Brain pericyte (primary cell): ENCODE measurements at places on chromosomes 3 and 15.

DNA sequence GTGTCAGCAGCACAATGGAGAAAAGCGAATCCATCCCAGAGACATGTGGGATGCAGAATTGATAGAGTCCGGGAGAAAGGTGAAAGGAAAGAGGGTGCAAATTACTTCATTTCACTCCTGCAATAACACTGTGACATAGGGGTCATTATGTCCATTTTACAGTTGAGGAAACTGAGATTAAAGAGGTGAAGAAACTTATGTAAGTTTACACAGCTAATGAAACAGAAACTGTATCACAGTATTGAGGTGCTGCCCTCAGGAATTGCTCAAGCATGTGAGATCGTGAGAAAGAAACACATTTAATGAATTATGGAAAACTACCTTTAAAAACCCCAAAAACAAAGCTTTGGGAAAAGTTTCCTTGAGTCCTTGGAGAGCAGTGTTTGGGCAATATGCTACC is 103.6 kb upstream of the PFN2 start:
- DNase-seq, result no peak

DNA sequence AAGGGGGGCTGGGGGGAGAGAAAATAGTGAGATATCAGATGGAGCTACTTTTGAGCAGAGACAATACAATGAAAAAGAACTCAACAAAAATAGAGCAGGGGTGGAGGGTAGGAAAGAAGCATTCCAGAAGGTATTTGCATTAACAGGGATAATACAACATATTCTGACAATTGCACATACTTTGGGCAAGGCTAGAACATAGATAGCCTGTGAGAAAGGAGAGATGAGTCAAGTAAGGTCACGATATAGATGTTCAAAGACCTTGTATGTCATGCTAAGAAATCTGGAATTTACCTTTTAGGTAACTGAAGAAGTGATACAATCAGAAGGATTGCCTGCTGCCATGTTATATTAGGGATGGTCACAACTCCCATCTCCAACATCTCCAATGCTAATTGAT is 155.2 kb downstream of the GSK3B start:
- DNase-seq, result no peak

DNA sequence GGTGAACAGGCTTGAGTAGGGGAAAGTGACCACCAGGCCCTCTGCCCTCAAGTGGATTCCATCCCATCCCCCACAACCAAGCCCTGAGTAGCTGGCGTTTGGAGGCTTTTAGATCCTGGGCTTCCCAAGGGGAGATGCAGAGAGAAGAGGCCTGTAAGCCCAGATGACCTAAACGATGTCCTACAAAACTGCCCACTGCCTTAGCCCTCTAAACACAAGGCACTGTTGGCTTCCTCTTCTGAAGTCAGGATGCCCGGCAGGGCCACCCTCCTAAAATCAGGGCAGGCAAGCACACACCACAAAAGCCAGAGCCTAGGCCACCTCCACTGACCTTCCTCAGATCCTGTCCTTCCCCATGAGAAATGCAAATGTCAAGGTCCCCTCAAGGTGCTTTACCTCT is 68.6 kb downstream of the ADCY5 start:
- no peak for DNase-seq

- DNase-seq, result no peak
Measured at GRCh38 chr3:139585820-139586219, 46.3 kb upstream of the RBP1 start.

- no peak for DNase-seq
Measured at GRCh38 chr15:37518436-37518835, 416.0 kb upstream of the TMCO5A start.

- DNase-seq, result no peak
Measured at GRCh38 chr3:164452707-164453106, 625.6 kb downstream of the SI start.

DNA sequence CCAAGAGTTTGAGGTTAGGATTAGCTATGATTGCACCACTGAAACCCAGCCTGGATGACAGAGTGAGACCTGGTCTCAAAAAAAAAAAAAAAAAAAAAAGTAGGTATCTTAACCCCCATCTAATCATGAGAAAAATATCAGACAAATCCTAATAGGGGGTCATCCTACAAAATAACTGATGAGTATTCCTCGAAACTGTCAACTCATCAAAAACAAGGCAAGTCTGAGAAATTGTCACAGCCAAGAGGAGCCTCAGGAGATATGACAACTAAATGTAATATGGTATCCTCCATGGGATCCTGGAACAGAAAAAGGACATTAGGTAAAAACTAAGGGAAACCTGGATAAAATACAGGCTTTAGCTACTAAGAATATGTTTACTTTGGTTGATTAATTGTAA is 70.6 kb downstream of the LRRC49 start:
- no peak for DNase-seq

DNA sequence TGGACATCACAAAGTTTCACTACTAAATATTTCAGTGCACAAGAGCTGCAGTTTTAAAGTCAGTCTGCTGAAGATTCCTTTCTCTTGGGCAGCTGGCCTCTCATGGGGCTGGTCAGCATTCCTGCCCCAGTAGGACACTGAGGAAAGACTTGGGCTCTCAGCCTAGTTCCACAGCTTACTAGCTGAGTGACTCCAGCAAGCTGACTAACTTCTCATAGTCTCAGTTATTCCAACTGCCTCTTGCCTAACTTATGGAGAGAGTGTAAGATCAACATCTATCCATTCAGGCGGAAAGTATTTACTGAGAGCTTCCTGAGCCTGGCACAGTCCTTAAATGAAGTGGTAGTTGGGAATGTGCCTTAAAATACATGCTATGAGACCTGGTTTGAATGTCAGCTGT is 27.0 kb downstream of the TM4SF4 start:
- peak; percentile 68 for DNase-seq

- DNase-seq, result no peak
Measured at GRCh38 chr3:148974726-148975125, 16.6 kb upstream of the GYG1 start.
